CD4-positive, alpha-beta memory T cell (primary cell): ENCODE measurements at places on chromosomes 7 and 10. TPM values are rescaled to one million over a fixed set of nuclear protein-coding genes. Genes with fewer than 3 reads are reported as not detected.

DNA sequence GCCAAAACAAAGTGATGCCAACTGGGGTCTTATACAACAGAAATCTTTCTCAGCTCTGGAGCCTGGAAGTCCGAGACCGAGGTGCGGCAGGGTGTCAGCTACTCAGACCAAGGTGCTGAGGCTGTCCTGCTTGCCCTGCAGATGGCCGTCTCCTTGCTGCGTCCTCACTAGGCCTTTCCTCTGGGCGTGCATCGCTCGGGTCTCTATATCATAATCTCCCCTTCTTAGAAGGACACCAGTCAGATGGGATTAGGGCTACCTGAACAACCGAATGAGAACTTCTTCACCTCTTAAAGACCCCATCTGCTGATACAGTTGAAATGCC lies 244.7 kb downstream of the EBF3 start:
- H3K4me3 ChIP-seq: no peak overlapping the region
- H3K4me1 ChIP-seq: no peaks in the 10 kb centered on the region
- no peak overlapping the region for H3K27ac ChIP-seq
- H3K36me3 ChIP-seq: no peaks in the 10 kb centered on the region
- DNase-seq: no peak

GRCh38 chr7:125127304-125127703 lies 197.7 kb upstream of the POT1 start:
- no peak for DNase-seq
- H3K27ac ChIP-seq: no peak overlapping the region

GRCh38 chr10:53619671-53620070 lies 847.1 kb upstream of the MBL2 start:
- H3K4me1 ChIP-seq: no peaks in the 10 kb centered on the region
- H3K4me3 ChIP-seq: no peak overlapping the region
- no peaks in the 10 kb centered on the region for H3K27me3 ChIP-seq
- no peak for DNase-seq
- H3K27ac ChIP-seq: no peak overlapping the region

PIK3AP1 gene
- 1.7 TPM for total RNA-seq

AKR1D1 gene
- not detected for total RNA-seq

DNA sequence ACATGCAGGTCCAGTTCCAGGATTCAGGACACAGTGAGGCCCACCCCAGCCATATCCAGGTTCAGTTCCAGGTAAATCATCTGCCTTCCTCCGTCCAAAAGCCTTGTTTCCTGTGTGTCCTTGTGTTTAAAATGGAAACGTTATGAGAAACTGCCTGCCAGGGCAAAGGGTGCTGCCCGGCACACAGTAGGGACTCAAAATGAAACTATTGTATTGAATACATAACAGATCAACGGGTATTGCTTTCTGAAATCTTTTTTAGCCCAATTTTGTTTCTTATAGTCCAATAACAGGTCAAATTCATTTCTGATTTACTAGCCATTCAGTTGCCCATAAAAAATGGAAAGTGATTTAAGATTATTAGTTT lies 115.5 kb downstream of the EGFR start:
- no peak overlapping the region for H3K27ac ChIP-seq
- H3K4me1 ChIP-seq: no peaks in the 10 kb centered on the region
- no peak for DNase-seq
- no peak overlapping the region for H3K4me3 ChIP-seq

- H3K27me3 ChIP-seq: no peaks in the 10 kb centered on the region
- no peaks in the 10 kb centered on the region for H3K4me1 ChIP-seq
- DNase-seq: no peak
- peaks cover 12% of the 10 kb centered on the region for H3K36me3 ChIP-seq
Measured at GRCh38 chr7:140685407-140686087, 11.0 kb upstream of the NDUFB2 start.

DNA sequence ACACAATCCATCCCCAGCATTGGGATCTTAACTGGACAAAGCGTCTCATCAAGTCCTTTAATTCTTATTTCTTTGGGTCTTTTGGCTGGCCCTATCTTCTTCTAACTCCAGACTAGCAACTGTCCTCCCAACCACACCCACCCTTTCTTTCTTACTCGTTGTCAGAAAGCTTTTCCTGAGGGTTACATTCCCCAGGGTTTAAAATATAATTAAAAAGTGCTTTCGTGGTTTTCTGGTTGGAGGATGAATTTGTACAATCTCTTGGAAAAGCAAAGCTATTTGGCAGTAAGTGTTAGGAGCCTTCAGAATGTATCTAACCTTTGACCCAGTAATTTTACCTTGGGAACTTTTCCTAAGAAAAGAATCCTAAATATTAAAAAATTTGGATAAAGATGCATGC lies 10.4 kb upstream of the ITGB8 start:
- H3K36me3 ChIP-seq: no peaks in the 10 kb centered on the region
- H3K4me1 ChIP-seq: no peaks in the 10 kb centered on the region
- no peaks in the 10 kb centered on the region for H3K27me3 ChIP-seq
- H3K27ac ChIP-seq: no peak overlapping the region
- no peak for DNase-seq
- H3K4me3 ChIP-seq: no peak overlapping the region

DNA sequence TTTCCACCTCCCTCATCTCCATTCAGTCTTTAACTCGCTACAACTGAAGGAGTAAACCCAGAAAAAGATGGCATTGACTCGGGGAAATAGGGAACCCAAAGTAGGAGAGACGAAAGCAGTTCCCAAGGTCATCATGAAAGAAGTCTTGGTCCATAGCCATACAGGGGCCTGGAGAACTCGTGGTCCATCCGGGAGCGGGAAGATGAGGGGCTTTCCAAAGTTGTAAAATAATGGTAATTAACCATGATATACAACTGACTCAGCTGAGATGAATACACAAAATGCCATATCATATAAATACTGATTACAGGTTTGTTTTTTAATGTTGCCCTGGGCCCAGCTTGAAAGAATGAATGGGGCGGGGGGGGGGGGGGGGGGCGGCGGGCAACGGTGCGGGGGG lies 32.3 kb downstream of the RBM17 start:
- H3K4me1 ChIP-seq: no peaks in the 10 kb centered on the region
- DNase-seq: no peak
- no peaks in the 10 kb centered on the region for H3K36me3 ChIP-seq

DNA sequence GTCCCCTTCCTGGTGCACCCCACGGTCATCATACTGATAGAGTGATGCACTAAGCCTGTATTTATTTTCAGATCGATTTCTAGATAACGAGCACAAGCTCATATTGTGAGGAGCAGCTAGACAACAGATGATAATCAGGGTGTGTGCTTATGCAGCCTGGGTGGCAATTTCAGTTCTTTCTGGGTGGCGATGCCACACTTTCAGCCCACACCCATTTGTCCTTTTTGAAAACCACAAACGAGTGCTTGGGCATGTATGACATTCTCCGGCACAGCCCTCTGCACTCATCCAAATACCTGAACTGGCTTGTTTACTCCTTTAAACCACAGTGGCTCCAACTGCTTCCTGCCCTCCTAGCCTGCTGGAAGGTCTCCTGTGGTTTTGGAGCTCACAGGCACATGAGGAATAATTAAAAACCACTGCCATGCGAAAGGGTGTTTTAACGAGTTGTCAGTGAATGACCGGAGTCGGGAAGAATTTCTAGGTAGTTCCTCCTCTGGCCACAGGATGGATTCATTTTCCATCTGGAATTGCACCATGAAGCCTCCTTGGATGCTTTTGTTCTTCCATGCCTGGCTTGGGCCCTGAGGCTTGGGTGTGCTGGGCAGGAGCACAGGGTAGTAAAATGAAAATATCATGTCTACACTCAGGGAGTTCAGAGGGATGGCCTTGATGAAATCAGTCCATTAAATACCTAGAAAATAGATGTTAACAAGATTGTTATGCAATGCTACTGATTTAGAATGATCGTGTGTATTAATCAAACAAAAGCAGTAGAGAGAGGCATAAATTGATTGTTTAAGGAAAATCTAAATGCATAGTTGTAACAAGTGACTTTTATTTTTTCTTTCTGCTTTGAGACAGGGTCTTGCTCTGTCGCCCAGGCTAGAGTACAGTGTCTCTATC lies 52.4 kb upstream of the ITGB1 start:
- peak overlapping the region; percentile 2 for H3K4me3 ChIP-seq

DNA sequence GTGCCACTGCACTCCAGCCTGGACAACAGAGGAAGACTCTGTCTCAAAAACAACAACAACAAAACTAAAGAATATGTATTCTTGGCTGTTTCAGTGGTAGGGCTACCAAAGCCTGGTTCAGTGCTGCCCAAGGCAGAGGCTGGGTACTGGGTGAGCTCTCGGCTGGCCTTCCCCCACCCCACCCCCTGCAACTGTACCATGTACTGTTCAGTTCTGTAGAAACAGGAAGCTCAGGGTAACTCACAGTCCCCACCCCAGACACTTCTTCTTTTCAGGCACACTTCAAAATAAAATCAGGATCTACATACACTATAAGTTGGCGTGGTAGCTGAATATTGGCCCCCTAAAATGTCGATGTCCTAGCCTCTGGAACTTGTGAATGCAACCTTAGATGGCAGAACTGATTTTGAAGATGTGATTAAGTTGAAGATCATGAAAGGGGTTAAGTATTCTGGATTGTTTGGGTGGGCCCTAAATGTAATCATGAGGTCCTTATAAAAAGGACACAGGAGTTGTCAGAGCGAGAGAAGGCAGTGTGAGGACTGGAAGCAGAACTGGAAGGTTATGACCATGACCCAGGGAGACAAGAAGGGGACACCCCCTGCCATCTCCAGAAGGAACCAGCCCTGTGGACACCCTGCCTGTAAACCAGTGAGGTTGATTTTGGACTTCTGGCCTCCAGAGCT lies 31.2 kb downstream of the TBXAS1 start:
- DNase-seq: no peak
- H3K4me3 ChIP-seq: no peak overlapping the region
- H3K27me3 ChIP-seq: no peaks in the 10 kb centered on the region
- peaks cover 8% of the 10 kb centered on the region for H3K4me1 ChIP-seq
- no peak overlapping the region for H3K27ac ChIP-seq

- peak within 1 kb of the TSS; percentile 70 for H3K27ac ChIP-seq
- H3K36me3 ChIP-seq: no peaks in the 10 kb centered on the region
- DNase-seq: peak; percentile 74
Measured at GRCh38 chr10:88879534-88880281, at the start of gene STAMBPL1. Gene STAMBPL1 (plus strand): TSS chr10:88880245. CDS start chr10:88901709, 21,464 bp downstream.

DNA sequence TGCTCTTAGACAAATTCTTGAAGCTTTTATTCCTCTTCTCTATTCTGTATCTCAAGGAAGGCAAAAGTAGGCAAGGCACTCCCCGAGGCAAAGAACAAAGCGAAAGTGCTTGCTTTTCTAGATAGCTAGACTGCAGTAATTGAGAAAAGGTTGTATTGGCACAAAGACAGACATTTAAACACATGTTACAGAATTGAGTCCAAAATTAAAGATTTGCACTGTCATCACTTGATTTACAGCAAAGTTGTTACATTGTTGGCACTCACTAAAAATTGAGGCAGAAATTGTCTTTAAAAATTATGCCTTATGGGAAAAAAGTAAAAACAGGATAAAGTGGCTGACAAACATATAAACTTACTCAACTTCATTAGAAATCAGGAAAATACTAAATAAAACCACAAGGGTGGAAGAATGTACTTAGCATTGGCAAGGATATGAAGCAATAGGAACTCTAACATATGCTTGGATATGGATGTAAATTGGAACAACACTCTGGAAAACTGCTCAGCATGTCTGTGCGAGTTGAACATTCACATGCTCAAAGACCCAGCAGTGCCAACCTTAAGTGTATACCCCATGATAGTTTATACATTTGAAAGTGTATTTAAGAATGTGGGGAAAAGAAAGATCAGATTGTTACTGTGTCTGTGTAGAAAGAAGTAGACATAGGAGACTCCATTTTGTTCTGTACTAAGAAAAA lies 491.3 kb downstream of the GLRX3 start:
- no peak for DNase-seq
- no peaks in the 10 kb centered on the region for H3K4me1 ChIP-seq
- no peaks in the 10 kb centered on the region for H3K36me3 ChIP-seq
- H3K27ac ChIP-seq: no peak overlapping the region
- no peaks in the 10 kb centered on the region for H3K27me3 ChIP-seq

GRCh38 chr7:2052657-2053048 lies 180.1 kb downstream of the MAD1L1 start:
- no peak overlapping the region for H3K27ac ChIP-seq
- DNase-seq: no peak
- no peaks in the 10 kb centered on the region for H3K4me1 ChIP-seq
- no peaks in the 10 kb centered on the region for H3K27me3 ChIP-seq
- no peak overlapping the region for H3K4me3 ChIP-seq

GRCh38 chr10:123512901-123513775 lies 153.0 kb upstream of the GPR26 start:
- no peaks in the 10 kb centered on the region for H3K4me1 ChIP-seq
- H3K36me3 ChIP-seq: no peaks in the 10 kb centered on the region
- no peak for DNase-seq
- H3K27ac ChIP-seq: no peak overlapping the region

DNA sequence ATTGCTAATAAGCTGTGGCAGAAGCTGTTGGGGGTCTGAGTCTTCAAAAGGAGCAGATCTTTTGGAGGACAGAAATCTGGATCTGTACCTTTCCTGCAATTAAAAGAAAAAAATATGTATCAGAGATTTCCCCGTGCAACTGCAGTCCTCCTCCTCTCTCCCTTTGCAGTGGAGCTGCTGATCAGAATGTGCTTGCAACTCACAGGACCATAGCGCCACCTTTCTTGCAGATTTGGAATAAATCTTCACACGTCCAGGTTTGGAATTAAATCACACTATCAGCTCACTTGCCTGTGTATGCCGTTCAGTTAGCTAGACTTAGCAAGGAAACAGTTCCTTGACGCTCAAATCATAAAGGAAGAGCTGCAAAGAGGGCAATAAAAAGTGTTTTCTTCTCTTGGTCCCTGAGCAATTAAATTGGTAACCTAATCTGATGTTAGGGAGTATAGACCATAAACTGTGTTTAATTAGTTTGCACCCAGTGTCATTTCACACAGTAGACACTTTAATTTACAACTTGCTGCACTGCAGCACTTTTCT lies 77.4 kb downstream of the PON1 start:
- peak; percentile 8 for DNase-seq
- no peaks in the 10 kb centered on the region for H3K27me3 ChIP-seq
- H3K4me3 ChIP-seq: no peak overlapping the region
- no peaks in the 10 kb centered on the region for H3K36me3 ChIP-seq
- H3K27ac ChIP-seq: no peak overlapping the region

BCCIP gene
- 40.7 TPM for total RNA-seq

LIPM gene
- total RNA-seq: not detected

DNA sequence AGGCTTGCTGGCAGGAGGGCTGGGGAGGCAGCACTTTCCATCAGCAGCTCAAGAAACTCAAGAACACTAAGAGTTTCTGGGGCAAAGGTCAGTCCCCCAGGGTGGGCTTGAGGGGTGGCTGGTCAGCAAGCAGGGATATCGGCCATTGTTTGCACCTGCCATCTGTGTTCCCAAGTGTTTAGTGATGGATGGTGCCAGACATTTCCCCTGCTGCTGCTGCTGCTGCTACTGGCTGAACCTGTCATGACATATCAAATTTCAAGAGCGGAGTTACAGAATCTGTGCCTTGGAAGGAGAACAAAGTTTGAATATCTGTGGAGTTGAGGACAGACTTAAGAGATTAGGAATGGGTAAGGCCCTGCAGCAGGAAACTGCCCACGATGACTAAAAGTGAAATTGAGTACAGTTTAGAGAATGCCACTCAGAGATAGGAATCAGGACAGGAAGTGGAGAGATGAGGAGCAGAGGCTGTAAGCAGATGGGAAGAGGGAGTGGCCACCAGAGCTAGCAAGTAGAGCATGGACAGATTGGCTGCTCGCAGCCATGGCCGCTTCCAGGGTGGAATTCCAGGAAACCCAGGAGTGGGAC lies 39.2 kb upstream of the PPP1R3C start:
- H3K27ac ChIP-seq: no peak overlapping the region
- no peak for DNase-seq
- no peak overlapping the region for H3K4me3 ChIP-seq
- no peaks in the 10 kb centered on the region for H3K36me3 ChIP-seq
- no peaks in the 10 kb centered on the region for H3K27me3 ChIP-seq

SPDYE5 gene
- total RNA-seq: not detected
